ENCODE measurements at places on chromosomes 2 and 18.

GRCh38 chr2:3210257-3210656 lies 167.4 kb downstream of the EIPR1 start:
- DNase-seq: no peak

DNA sequence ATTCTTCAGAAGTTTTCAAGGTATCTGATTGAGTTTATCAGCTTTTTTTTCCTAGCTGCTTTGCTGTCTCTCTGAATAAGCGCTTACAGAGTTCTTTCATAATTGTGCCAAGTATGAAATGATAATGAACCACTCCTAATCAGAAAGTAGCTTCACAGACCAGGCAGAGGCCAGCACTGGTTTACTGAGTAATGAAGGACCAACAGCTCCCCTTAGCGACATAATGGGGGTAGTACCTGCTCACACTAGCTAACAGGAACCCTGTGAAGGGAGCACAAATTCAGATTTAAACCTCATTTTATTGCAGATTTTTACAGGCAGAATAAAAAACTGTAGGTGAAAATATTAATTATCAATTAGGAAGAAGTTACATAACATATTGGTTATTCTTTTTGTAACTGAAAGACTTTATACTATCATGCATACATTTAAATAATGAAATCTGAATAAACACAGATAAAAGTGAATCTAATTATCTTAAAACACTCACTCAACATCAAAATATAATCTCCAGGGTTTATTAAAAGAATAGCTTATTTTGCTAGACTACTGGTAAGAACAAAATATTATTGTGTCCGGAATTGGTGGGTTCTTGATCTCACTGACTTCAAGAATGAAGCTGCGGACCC lies 53.7 kb upstream of the LRRC30 start:
- DNase-seq: no peak

- DNase-seq: no peak
These were observed 44.1 kb upstream of the NDUFV2 start for GRCh38 chr18:9058406-9058805.

GRCh38 chr2:8889978-8890377 lies 52.6 kb upstream of the KIDINS220 start:
- DNase-seq: no peak

- DNase-seq: no peak
These were observed 386.8 kb downstream of the XIRP2 start for GRCh38 chr2:167275046-167275445.

GRCh38 chr2:231392431-231393148 lies 2.9 kb upstream of the B3GNT7 start:
- no peak for DNase-seq

DNA sequence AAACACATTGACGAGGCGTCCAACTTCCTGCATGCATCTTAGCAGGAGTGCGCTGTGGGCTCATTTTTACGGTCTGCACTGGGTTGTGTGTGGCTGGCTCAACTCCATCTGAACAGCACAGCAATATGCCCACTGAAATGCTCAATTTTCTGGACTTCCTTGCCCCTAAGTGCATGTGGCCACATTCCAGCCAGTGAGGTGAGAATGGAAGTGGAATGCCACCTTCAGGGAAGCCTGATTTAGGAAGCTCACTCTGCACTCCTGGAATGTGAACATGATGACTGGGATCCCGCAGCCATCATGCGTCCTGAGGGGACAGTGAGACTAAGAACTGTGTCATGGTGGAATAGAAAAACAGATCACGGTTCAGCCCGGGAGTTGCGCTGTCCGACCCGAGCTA lies 76.2 kb downstream of the PSMG2 start:
- no peak for DNase-seq

GRCh38 chr18:48781988-48782363 lies 168.8 kb downstream of the SMAD7 start:
- no peak for DNase-seq

- DNase-seq: no peak
These were observed 84.6 kb upstream of the CDH20 start for GRCh38 chr18:61248589-61248988.

GRCh38 chr18:23828426-23828825 lies 139.2 kb downstream of the LAMA3 start:
- no peak for DNase-seq

DNA sequence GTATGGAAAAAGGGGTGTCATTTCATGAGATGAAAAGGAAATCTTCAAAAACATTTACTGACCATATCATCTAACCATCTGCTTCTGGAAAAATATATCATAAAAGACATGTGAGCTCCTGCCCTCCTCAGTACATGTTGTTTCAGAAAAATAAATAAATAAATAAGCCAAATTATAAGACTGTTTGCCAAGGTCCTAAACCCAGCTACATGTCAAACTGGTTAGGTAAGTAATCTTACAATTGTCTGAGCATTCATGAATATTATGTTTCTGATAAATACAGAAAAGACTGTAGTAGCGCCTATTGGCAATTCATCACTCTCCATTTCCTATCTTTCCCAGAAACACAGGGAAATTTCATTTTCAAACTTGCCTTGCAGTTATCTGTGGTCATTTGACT lies 138.9 kb upstream of the SETBP1 start:
- DNase-seq: no peak

GRCh38 chr2:236656166-236656565 lies 86.5 kb downstream of the ACKR3 start:
- DNase-seq: no peak

DNA sequence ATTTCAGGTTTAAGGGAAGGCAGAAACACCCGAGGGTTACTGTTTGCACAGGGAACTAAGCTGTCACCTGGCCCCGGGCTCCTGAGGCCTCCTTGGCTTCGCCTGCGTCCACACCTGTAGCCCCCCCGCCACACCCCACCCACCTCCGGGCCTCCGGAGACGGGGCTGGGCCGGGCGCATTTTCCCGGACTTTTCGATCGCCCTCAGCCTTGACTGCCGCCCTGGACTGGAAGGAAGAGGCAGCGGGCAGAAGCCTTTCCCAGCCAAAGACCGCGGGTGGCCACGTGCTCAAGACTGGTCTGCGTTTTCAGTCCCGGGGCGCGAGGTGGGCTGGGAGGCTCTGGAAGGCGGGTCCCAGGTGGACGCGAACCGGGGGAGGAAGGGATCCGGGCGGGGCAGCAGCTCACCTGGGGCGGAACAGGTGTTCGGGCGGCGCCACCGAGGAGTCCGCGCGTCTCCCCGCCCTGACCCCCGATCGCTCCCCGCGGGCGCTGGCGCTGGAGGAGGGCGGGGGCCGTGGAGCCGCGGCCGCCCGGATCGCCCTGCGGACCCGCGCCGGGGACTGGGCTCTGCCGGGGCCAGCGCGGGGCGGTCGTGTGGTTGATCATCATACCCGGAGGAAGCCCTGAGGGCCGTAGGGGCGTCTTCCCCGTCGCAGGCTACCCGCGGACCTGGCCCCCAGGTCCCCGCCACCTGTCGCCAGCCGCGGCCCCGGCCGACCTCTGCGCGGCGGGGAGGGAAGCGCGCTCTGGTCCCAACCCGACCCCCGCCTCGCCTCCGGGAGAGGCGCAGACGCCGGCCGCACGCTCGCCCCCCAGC lies 3.2 kb downstream of the ID2 start:
- DNase-seq: no peak

DNA sequence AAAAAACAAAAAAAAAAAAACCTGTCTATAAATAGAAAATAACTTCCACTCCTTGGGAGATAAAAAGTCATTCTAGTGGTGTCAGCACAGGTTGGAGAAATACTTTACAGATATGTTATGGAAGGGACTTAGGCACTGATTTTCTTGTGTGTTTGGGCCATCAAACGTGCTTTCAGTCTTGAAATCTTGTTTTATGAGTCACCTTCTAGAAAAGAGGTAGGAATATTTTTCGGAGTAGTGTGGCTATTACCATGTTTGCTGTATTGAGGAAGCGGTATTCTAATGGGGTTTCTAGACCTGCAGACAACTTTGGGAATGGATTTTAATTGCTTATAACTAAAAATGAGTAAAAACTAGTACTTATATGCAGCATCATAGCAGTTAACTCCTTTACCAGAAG lies 12.0 kb downstream of the HNMT start:
- DNase-seq: no peak

GRCh38 chr2:108392029-108392428 lies 14.3 kb downstream of the SULT1C4 start:
- no peak for DNase-seq

DNA sequence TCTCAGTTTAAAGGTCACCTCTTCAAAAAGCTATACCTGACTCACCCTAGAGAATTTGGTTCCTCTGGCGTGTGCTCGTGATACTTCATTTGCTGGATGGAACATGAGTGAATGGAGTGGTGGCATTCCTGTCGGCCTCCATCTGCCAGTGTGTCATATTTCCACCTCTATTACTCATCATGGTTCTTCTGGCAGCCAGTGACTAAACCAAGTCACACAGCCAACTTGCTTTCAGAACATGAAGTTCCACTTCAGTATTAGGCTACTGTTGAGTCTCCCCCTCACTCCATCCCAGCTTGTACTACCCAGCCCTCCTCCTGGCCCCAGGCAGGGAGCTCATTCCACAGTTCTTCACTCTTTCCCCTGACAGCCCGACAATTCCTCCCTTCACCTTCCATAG lies 169.8 kb downstream of the MREG start:
- DNase-seq: no peak

GRCh38 chr18:48938827-48939204 lies 11.9 kb downstream of the SMAD7 start:
- DNase-seq: no peak

GRCh38 chr18:55236150-55236931 lies 277.1 kb upstream of the CCDC68 start:
- no peak for DNase-seq

DNA sequence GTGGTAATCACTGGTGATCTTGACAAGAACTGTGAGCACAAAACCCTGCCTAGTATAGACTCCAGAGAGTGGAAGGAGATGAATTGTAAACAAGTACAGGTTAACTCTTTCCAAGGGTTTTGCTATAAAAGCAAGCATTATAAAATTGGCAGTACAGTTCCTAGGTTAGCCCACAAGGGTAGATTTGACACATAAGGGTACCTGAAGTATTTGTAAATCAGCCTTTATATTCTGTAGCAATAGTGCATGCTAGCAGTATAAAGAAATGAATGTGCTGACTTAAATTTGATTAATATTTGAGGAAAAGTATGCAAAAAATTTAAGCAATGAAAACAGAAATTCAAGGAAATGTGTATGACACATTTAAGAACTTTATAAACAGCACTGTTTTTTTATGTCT lies 42.4 kb downstream of the SP3 start:
- no peak for DNase-seq

DNA sequence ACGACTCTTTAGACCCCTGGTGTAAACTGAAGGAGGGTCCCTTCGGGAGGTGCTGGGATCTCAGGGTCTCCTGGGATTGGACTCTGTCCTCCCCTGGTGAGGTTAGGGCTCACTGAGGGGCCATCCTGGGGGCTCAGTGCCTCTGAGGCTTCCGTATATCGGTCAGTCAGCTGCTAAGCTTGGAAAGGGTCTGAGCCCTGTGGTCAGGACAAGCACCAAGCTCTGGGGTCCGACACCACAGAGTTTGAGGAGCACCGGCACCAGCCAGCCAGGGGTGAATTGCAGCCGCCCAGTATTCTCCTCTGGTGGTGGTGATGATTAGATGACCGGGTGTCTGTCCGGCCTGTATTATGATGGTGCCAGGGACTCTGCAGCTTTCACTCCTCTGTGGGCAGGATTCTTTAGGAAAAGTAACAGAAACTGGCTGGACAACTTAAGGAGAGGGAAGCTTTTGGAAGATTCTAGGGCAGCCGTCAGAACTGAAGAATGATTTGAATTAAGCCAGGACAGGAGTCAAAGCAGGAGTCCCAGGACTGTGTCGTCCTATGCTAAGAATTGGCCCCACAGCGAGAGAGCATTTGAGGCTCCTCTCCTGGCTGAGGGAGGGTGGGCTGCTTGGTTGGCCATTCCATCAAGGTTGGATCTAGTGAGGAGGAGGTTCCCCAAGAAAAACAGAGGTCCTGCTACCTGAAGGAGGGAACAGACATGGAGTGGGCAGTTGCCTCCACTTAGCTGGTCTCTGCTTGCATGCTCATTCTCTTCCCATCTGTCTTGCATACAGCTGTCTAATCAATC lies 158.6 kb upstream of the HS6ST1 start:
- DNase-seq: no peak

DNA sequence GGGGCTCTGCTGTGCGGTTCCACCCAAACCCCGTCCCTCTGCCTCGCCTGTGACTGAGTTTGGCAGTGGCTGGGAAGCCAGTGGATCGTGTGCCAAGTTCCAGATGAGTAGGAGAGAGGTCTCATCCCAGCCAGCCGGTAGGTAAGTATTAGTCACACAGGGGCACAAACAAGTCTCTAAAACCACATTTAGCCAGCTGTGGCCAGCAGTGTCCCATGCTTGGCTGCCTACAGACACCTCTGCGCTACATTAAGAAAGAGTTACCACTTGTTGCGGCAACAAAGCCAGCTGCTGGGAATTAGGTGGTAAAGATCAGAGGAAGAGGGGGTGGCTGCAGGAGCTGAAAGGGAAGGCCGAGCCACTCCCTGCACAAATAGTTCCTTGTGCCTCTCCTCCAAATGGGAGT lies 81.2 kb downstream of the GATA6 start:
- no peak for DNase-seq

GRCh38 chr2:21763501-21763900 lies 639.7 kb downstream of the TDRD15 start:
- no peak for DNase-seq

GRCh38 chr2:181348107-181348837 lies 108.9 kb upstream of the ITGA4 start:
- DNase-seq: no peak

DNA sequence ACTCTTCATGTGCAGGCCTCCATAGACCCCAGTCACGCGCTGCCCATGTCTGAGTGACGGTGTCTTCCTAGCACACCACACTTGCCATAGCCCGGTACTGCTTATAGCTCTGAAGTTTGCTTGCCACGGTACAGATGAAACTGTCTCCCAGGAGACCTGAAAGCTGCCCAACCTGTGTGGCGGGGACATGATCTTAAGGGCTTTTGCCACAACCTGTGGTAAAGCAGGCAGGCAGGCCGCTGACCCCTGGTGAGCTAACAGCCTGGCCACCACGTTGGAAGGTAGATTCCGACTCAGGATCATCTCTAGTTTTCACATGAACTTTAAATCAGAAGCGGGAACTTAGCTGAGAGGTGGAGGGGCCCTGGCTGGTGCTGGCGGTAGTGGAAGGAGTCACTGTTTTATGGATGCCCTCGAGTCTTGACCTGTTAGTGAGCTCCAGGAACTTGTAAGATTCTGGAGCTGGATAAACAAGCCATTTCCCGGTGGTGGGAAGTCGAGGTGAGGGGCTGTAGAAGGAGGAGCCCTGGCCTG lies 153.3 kb downstream of the ZNF236 start:
- DNase-seq: no peak

- DNase-seq: no peak
These were observed 149.3 kb upstream of the ALPP start for GRCh38 chr2:232228971-232229894.

DNA sequence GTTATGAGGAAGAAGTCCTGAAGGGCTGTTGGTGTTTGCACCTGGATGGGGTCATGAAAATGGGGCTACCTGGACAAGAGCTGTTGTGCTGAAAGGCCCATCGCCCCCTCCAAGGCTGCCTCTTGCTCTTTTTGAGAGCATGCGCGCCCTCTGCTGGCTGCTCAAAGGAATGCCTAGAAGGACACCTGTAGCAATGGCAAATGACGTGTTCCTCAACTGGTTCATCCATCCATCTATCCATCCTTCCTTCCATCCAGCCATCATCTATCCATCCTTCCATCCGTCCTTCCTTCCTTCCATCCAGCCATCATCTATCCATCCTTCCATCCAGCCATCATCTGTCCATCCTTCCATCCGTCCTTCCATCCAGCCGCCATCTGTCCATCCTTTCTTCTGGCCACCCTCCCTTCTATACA lies 17.2 kb upstream of the RPL31 start:
- DNase-seq: peak; percentile 70

GRCh38 chr18:70337139-70337972 lies 48.5 kb downstream of the SOCS6 start:
- no peak for DNase-seq

Data from stimulated activated CD4-positive, alpha-beta T cell treated with anti-CD3 and anti-CD28 coated beads, Interleukin-15, amount 100 ng/mL, for 1 hour (primary cell).